ENCODE measurements at places on chromosomes 1 and 21.

GRCh38 chr21:33259995-33260394 is 6.2 kb upstream of the IL10RB start:
- no peak for DNase-seq

DNA sequence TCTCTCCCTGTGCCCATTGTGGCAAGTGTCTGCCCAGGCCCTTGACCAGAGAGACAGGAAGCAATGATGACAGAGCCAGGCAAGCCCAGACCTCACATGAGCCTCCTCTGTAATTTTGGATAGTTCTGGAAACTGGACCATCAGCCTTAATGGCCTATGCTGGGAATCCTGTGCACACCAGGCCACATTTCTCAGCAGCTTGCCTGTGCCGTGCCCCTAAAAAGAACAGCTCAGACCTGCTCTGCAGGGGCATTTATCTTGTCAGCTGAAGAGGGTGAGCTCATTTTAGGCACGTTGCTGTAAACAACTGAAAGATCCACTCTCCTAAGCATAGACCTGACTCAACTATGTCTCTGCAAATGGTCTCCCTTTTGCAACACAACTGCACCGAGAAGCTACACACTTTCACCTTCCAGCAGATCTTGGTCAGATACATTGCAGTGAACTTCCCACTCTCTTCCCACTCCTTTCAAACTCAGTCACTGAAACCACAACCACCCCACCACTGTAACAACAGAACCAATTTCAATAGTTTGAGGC is 53.5 kb upstream of the BACH1 start:
- no peak for DNase-seq

DNA sequence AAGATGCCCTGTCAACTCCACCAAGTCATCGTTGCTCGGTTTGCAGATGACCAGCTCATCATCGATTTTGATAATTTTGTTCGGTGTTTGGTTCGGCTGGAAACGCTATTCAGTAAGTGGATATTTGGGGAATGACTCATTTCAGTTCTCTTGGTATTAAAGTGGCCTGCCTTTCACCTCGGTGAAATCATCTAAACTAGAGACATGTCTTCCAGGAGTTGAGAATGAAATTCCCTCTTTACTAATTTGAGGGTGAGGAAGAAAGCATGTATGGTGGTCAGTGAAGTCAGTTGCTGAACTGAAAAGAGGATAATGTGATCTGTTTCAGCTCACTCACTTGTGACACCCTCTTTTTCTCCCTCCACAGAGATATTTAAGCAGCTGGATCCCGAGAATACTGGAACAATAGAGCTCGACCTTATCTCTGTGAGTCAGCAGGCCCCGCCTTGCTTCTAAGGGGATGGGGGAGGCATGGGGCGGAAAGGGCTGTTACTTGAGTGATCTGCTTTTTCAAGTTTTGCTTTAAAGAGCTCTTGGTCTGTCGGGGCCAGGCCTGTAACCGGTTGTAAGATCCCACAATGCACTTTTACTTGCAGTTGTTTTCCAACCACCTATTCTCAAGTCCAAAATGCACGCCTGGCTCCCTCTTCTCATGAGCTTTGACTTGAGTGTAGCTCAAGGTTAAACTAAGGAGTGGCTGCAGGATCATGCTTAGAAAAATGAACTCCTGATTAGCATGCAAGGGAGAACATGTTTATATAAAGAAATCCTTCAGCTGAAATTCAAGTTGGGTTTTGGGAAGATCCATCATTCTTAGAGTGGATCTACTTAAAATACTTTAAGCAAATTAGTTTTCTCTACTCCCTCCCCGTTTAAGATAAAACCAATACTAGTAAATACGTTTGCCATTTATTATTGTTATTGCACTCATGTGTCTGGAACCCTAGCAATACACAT is 59.8 kb downstream of the CAPN2 start:
- peak; percentile 74 for DNase-seq

- no peak for DNase-seq
Observed at GRCh38 chr1:86224651-86225310, 68.2 kb upstream of the COL24A1 start.

DNA sequence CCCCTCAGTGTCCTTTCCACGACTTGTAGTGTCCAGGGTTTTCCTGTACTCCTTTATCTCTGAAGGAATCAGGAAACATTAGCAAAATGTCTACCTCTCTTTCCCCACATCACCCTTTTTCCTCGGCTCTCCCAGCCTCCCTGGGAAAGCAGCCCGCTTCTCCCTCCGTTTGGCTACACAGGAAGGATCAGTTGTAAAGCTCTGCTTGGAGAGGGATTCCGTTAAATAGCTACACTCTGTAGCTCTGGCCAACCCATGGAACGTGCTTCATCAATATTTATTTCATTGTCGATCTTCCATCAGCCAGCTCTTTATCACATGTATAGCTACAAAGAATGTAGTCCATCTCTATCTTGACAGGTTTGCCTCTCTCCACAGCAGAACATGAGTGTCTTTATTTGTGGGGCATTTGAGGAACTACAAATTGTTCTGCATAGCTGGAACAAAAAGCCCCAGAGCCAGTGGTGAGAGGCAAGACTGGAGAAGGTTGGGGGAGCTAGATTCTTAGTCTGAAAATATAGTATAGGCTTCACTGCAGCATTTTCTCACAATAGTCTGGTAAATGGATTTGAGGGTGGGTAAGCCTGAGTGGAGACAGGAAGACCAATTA is 191.8 kb downstream of the SLC35F3 start:
- no peak for DNase-seq

DNA sequence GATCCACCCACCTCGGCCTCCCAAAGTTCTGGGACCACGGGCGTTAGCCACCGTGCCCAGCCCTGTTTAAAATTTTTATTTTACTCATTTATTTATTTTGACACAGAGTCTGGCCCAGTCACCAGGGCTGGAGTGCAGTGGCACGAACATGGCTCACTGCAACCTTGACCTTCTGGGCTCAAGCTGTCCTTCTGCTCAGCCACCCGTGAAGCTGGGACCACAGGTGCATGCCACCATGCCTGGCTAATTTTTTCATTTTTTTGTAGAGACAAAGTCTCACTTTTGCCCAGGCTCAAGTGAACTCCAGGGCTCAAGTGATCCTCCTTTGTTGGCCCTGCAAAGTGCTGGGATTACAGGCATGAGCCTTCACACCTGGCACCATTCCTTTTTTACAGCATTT is 27.5 kb upstream of the DNAJC6 start:
- DNase-seq, result no peak

- DNase-seq, result peak; percentile 37
Observed at GRCh38 chr1:226634166-226634588, 85.6 kb downstream of the STUM start.

- DNase-seq, result peak; percentile 27
Observed at GRCh38 chr1:105137543-105138457, 1388.1 kb downstream of the AMY1C start.

GRCh38 chr1:65791801-65792668 is 660 bp upstream of the PDE4B start:
- no peak for DNase-seq

- DNase-seq, result no peak
Observed at GRCh38 chr1:174988539-174988938, 11.2 kb upstream of the CACYBP start.

DNA sequence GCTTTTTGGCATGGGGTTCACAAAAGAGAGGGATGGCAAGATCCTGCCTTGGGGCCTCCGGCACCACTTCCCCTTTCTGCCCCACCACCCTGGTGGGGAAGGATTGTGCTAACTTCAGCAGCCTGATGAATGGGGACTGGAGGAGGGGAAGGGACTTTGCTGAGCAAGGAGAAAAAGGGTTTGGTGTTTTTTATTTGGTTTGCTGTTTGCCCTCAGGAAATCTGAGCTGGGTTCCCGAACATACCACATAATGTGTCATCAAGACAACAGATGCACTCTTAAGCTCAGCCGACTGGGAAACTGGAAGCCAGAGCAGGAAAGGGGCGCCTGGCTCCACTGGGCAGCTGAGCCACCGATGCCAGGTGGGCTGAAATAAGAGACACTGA is 19.8 kb downstream of the OLFML2B start:
- peak; percentile 95 for DNase-seq

- peak; percentile 42 for DNase-seq
Observed at GRCh38 chr1:40404670-40405462, 31.3 kb downstream of the SMAP2 start.

DNA sequence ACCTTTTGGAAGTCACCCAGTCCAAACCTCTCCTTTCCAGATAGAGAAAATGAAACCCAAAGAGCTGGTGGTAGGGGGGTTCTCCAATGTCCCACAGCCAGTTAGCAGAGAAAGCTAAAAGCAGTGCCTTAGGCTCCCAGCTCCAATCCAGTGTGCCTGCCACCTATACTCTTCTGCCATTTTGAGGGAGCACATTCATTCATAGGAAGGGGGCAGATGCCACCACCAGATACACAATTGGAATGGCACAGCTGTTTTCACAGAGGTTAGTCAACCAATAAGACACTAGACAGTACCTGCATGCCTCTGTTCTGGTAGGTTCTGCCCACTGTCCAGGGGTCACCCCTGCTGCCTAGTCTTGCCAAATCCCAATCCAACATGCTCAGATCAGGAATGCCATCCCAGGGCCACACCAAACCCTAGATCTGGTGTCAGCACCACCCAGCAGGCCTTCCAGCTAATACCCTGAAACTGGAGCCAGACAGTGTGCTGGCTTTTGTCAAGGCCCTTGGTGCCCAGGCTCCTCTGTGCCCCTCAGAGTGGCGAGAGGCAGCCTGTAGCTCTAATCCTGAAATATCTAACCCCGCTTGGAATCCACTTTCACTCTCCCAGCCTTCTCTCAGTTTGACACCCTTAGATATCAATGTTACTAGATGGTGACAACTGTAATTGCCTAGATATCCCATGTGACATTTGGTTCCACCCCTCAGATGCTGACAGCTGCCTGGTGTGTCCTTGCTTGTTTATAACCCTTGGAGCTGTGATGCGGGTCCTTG is 178.6 kb downstream of the TGFBR3 start:
- DNase-seq, result no peak

DNA sequence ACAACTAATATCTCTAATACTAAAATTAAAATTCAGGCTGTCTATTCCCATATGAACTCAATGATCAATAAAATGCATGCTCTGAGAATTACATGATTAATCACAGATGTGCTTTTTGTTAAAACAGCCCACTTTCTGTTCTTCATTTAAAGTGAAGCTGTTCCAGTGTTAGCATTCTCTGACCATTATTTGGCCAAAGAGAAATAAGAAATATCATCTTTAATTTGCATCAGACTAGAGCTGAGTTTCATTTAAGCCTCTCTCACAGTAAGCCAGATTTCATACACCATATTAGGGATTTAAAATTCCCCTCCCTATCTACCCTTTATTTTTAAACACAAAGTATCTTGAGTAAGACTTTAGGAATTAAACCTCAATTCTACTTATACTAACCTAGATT is 261.6 kb downstream of the TPR start:
- DNase-seq, result no peak

GRCh38 chr1:208103597-208104513 is 140.3 kb downstream of the PLXNA2 start:
- DNase-seq, result no peak

DNA sequence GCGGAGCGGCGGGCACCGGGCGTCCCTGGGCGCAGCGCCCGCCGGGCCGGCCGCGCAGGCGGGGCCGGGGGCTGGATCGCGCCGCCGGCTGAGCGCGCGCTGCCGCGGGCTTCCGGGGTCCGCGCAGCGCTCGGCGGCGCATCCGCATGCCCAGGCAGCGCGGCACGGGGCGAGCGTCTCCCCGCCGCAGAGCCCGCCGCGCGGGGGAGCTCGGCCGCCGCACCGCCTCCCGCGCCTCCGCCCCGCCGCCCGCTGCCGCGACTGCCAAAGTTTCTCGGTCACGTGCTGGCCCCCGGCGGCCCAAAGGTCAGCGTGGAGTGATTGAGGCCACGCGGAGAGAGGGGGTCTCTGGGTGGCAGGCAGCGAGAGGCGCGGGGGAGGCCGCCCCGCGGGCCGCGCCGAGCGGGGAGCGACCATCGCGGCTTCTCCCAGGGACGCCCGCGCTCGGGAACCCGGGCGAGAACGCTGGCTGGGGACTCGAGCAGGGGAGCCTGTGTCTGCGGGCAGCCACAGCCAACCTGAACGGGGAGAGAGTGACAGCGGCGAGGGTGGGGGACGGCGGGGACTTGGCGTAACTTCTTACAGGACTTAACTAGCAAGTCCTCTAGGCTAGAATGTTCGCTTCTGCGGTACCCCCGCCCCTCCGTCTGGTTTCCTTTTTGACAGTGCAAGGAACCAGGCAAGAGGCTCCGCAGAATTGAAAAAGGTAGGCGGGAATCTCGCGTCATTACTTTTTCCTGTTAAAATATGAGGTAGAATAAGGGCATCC is at the start of gene ILDR2:
Gene ILDR2, minus strand, starts transcription at position 180 of the 769 bp plus-strand sequence. CDS start 272 bp downstream, outside the sequence.
- no peak for DNase-seq

DNA sequence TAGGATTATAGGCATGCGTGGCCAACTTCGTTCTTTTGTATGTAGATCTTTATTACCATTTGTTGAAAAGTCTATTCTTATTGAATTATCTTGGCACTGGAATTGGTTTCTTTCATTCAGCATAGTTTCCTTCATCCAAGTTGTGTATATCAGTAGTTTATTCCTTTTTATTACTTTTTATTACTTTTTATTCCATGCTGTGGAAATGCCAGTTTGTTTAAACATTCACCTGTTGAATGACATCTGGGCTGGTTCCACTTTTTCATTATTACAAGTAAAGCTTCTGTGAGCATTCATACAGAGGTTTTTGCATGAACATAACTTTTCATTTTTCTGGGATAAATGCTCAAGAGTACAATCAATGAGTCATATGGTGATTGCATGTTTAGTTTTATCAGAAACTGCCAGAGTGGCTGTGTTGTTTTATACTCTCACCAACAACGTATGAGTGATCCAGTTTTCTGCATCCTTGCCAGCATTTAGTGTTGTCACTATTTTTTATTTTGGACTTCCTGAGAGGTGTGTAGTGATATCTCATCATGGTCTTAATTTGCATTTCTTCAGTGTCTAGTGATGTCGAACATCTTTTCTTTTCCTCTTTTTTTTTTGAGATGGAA is 28.6 kb downstream of the PTPRU start:
- DNase-seq, result no peak

- DNase-seq, result no peak
Observed at GRCh38 chr1:241679961-241680360, 27.9 kb downstream of the WDR64 start.

DNA sequence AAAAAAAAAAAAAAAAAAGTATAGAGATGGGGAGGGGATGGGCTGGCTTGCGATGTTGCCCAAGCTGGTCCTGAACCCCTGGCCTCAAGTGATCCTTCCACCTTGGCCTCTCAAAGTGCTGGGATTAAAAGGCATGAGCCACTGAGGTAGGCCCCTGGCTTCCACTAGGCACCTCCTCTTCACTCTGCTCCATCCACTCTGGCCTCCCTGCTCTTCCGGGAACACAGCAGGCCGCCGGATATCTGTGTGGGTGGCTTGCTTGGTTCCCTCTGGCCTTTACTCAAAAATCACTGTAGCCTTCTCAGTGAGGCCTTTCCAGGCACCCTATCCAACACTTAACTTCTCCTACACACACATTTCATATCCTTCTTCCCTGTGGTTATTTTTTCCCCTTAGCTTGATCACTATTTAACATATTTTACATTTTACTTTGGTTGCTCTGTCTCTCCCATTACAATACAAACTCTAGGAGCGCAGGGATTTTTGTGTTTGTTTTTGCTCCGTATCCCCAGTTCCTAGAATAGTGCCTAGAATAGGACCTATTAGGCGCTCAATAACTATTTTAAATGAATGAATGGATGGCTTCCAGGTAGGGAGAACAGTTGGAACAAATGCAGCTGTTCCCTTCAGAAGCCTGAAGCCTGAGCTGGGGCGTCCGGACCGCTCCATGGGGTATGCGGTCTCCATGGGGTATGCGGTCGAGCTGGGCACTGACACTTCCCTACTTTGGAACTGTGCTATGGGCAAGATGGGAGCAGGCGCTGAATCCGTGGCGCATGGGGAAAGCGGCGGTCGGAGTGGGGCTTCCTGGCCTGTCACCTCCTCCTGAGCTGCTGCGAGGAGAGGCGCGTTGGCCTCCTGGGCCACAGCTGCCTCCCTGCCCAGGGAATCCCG is 46.7 kb downstream of the H3-3A start:
- DNase-seq, result no peak

- no peak for DNase-seq
Observed at GRCh38 chr21:31666445-31667010, 7.0 kb downstream of the SOD1 start.
